H9 (cell line): ENCODE measurements at places on chromosomes 6 and 20. TPM values are rescaled to one million over a fixed set of nuclear protein-coding genes. Genes with fewer than 3 reads are reported as not detected.

DNA sequence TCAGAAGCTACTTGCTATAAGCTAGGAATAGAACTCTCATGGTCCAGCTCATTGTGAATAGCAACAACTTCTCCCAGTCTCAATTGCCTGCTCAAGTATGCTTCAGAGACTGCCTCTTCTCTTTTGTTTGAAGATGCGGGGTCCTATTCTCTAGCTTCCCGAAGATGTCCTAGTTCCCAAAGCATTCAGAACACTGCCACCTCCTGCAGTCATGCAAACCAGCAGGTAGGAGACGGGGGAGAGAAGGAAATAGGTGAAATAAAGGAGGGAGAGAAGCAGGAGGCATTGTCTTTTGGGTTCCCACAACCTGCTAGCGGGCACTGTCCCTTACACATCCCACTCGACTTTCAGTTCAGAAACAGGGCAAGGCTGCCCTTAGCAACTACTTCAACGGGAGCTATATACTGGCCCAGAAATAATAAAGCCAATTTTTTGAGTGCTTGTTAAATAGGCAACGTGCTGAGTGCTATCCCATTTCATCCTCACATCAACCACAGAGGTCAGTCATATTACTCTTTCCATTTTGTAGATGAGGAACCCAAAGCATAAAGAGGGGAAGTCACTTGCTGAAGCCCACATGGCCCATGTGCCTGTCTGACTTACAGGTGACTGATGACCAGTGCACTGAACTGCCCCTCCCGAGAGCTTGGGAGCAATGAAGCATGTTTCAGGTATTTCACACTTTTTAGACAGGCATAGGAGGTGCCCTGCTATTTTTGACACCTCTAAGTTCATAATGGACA, 61.9 kb upstream of the ATXN1 start:
- no peak overlapping the region for H3K4me3 ChIP-seq
- peaks cover 2% of the 10 kb centered on the region for H3K4me1 ChIP-seq
- H3K27me3 ChIP-seq, result no peaks in the 10 kb centered on the region
- no peak overlapping the region for H3K27ac ChIP-seq
- no peak for DNase-seq

DNA sequence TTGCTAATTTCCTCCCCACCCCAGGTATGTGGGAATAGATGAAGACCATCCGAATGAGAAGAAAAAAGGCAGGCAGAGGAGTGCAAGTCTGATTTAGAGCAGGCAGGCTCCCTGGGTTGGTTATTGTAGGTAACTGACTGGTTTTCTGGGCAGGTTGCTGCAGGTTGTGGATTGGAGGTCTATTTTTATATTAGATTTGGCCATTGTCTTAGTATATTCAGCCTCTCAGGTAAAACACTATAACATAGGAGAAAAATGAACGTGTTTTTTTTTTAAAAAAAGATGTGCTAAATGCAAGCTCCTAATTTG, 492 bp upstream of the TBC1D7 start:
- H3K4me3 ChIP-seq, result peak overlapping the region; percentile 92
- H3K36me3 ChIP-seq, result peaks cover 10% of the 10 kb centered on the region
- no peak for DNase-seq
- H3K27ac ChIP-seq, result no peak overlapping the region
- H3K4me1 ChIP-seq, result peaks cover 3% of the 10 kb centered on the region

- H3K27ac ChIP-seq, result no peak overlapping the region
- H3K4me1 ChIP-seq, result no peaks in the 10 kb centered on the region; the same call in 1 of the 2 replicates
- no peak overlapping the region for H3K4me3 ChIP-seq
- DNase-seq, result peak; percentile 76
- peaks cover 7% of the 10 kb centered on the region; the same call in 1 of the 2 replicates for H3K36me3 ChIP-seq
- no peaks in the 10 kb centered on the region for H3K27me3 ChIP-seq
Observed at GRCh38 chr20:59469267-59470252, 134.8 kb upstream of the PHACTR3 start.

Gene THBD
- 0.15 and 0.28 TPM in 2 replicates for total RNA-seq
